ENCODE measurements at places on chromosomes 7 and 10.
A peak's percentile ranks its signal among the peaks of the same experiment; 100 is the strongest.

GRCh38 chr10:26386781-26387180, 51.4 kb upstream of the APBB1IP start:
- no peak for DNase-seq

GRCh38 chr7:124033095-124033806, 384 bp upstream of the TMEM229A start:
- DNase-seq: no peak

- peak; percentile 32 for DNase-seq
These were observed 87.0 kb downstream of the SGMS1 start for GRCh38 chr10:50536617-50537240.

DNA sequence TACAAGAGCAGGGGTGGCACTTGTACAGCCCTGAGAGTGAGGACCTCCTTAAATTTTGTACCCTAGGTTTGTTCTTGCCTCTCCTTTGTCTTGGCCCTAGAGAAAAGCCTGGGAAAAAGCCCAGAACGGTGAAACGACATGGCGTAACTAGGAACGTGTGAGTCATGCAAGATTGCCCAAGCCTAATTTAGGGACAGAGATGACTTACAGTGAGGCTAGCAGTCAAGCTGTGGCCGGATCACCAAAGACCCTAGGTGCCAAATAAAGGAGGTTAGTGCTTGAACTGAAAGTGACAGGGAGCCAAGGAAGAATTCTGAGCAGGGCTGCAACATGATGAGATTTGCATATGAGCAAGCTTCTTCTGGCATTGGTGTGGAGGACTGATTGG, 25.1 kb downstream of the TBXAS1 start:
- peak; percentile 23 for DNase-seq

DNA sequence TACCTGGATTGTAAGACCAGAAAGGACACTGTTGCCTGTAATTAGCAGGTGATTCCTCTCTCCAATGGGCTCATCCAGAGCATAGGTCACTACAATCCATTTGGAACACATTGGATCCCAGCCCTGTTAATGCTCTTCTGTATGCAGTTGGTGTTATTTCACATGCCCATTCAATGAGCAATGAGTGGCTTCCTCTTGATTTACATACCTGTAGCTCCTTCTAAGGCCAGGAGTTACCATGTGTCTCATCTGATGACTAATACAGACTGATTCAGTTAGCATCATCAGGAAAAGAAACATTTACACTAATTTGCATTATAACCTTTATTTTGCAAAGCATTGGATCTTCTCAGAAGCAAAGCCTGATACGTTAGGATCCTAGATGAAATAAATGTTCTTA, 83.1 kb upstream of the NPVF start:
- DNase-seq: peak; percentile 59

GRCh38 chr7:83851551-83851950, 202.6 kb upstream of the SEMA3E start:
- DNase-seq: no peak
